Tibial artery (tissue), 4 donors: ENCODE measurements at places on chromosomes 7 and 10.
A peak's percentile ranks its signal among the peaks of the same experiment; 100 is the strongest.

GRCh38 chr7:90401989-90402388 is 1.3 kb upstream of the CLDN12 start:
- H3K36me3 ChIP-seq = peaks cover 8% of the 10 kb centered on the region
- H3K27ac ChIP-seq = no peak overlapping the region
- H3K27me3 ChIP-seq = no peaks in the 10 kb centered on the region
- DNase-seq = no peak
- H3K4me3 ChIP-seq = no peak overlapping the region

GRCh38 chr10:78405231-78405630 is 371.6 kb downstream of the RPS24 start:
- H3K36me3 ChIP-seq = no peaks in the 10 kb centered on the region
- H3K27me3 ChIP-seq = no peaks in the 10 kb centered on the region
- no peak overlapping the region for H3K27ac ChIP-seq
- peak; percentile 15 for DNase-seq
- H3K4me1 ChIP-seq = no peaks in the 10 kb centered on the region
- H3K4me3 ChIP-seq = no peak overlapping the region

GRCh38 chr10:88544140-88544870 is 38.8 kb downstream of the RNLS start:
- H3K27me3 ChIP-seq = no peaks in the 10 kb centered on the region
- no peaks in the 10 kb centered on the region for H3K4me1 ChIP-seq
- no peak overlapping the region for H3K4me3 ChIP-seq
- no peaks in the 10 kb centered on the region for H3K36me3 ChIP-seq
- H3K27ac ChIP-seq = no peak overlapping the region

- no peak overlapping the region for H3K4me3 ChIP-seq
- H3K27ac ChIP-seq = no peak overlapping the region
- H3K36me3 ChIP-seq = no peaks in the 10 kb centered on the region
- no peak for DNase-seq
These were observed 6.3 kb upstream of the SEMA3A start for GRCh38 chr7:84200859-84201258.

DNA sequence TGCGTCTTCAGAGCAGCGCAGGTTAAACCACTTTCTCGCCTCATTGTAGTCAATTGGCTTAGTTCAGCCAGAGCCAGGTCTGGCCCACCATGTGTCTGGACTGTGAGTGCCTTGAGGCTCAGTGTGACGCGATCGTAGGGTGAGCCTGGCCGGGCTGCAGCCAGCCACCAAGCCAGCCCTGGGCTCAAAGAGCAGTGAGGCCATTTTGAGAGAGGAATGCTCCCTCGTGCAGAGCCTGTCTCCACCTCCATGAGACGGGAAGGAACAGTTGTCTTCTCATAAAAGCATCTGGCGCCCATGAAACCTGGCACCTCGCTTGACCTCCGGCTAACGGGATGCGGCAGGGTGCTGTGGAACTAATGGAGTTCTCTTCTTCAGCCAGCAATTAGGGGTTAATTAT is 34.5 kb downstream of the LHPP start:
- peaks cover 7% of the 10 kb centered on the region for H3K36me3 ChIP-seq
- no peaks in the 10 kb centered on the region for H3K4me1 ChIP-seq
- H3K27me3 ChIP-seq = no peaks in the 10 kb centered on the region
- H3K27ac ChIP-seq = no peak overlapping the region
- no peak for DNase-seq
- H3K4me3 ChIP-seq = no peak overlapping the region

DNA sequence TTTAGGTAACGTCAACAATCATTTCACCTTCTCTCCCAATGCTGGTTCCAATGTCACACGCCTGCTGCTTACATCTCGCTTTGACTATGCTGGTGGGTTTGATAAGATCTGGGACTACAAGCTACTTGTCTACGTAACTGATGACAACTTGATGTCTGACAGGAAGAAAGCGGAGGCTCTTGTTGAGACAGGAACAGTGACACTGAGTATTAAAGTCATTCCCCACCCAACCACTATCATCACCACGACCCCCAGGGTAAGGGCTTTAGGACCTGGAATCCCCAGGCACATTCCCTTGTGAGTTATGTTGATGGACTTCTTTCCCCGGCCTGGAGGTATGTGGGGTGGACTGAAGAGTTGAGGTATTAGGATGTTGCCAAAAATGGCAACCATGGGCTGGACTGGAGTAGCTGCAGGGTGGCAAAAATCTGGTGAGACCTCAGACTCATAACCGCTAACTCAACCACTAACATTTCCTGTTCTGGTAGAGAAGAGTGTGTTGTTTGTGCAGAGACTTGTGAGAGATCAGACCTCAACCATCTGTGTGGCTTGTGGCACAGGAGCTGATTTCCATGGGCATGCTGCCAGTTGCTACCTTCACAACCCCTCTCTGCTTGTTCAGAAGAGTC is 59.2 kb downstream of the CDHR3 start:
- H3K4me3 ChIP-seq = no peak overlapping the region
- H3K27me3 ChIP-seq = no peaks in the 10 kb centered on the region
- H3K36me3 ChIP-seq = no peaks in the 10 kb centered on the region

- no peak overlapping the region for H3K27ac ChIP-seq
- H3K4me1 ChIP-seq = no peaks in the 10 kb centered on the region
- H3K27me3 ChIP-seq = no peaks in the 10 kb centered on the region
- DNase-seq = no peak
- H3K36me3 ChIP-seq = no peaks in the 10 kb centered on the region
- no peak overlapping the region for H3K4me3 ChIP-seq
These were observed 527.0 kb downstream of the NEBL start for GRCh38 chr10:20369863-20370736.

GRCh38 chr7:152074673-152075072 is 49.2 kb downstream of the GALNT11 start:
- no peak overlapping the region for H3K4me3 ChIP-seq
- peaks cover 9% of the 10 kb centered on the region for H3K4me1 ChIP-seq
- no peaks in the 10 kb centered on the region for H3K36me3 ChIP-seq
- no peak for DNase-seq
- H3K27ac ChIP-seq = no peak overlapping the region
- H3K27me3 ChIP-seq = no peaks in the 10 kb centered on the region

- no peak overlapping the region for H3K4me3 ChIP-seq
- no peaks in the 10 kb centered on the region for H3K27me3 ChIP-seq
These were observed 71.5 kb downstream of the CUBN start for GRCh38 chr10:17058093-17058492.

DNA sequence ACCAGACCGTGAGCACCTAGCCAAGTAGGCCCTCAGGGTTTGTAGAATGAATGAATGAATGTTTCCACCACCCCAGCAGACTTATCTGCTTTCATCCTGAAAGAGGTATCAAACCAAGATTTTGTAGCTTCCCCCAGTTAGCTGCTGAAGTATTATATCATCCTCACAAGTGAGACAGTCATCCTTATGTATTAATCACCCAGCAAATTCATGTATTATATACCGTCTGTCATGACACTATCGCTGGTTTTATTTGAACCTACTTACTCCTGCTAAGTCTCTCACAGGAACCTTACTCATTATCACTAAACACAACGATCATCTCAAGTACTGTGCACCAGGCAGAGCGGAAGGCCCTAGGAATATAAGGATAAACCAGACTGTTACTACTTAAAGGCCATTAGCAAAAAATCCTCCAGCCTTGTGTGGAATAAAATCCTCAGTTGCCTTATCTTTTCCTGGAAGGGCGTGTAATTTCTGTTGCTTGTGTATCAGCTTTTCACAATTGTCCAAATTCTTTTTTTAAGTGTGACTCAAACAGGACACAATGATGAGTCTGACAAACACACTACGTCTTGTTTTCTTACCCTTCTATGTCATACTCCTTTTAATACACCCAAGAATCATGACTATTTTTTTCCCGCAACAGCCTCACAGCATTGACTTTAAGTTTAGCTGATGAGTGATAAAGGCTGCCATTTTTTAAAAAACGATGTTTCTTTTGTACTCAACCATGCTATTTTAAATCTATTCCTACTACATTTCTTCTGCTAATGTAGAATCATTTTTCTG is 176.1 kb upstream of the KLF14 start:
- no peak overlapping the region for H3K4me3 ChIP-seq
- no peak for DNase-seq
- no peaks in the 10 kb centered on the region for H3K27me3 ChIP-seq
- peaks cover 59% of the 10 kb centered on the region for H3K4me1 ChIP-seq

DNA sequence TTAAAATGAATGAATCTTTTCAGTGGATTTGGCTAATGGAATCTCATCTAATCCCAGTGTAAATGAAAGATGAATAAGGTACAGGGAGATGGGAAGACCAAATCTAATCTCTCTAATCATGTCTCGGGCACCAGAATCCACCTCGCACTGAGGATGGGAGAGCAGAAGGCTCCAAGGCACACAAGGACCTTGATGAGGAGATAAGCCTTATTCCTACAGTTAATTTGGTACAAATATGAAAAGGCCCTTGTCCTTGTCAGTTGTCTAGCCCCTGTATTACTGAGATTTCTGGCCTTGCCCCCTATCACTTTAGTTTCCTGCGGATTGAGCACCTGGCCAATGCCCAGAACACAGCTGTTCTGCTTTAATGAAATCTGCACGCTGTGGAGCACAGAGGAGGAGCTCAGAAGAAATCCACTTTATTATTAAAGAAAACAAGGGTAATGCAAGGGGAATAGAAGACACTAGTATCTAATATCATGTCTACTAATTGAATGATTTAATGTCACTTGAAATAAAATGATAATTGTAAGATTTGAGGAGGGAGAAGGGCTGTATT is 321.4 kb upstream of the HGF start:
- no peak for DNase-seq
- no peaks in the 10 kb centered on the region for H3K4me1 ChIP-seq
- no peaks in the 10 kb centered on the region for H3K36me3 ChIP-seq
- no peak overlapping the region for H3K27ac ChIP-seq
- H3K27me3 ChIP-seq = no peaks in the 10 kb centered on the region

- no peak overlapping the region for H3K27ac ChIP-seq
- no peaks in the 10 kb centered on the region for H3K36me3 ChIP-seq
- no peaks in the 10 kb centered on the region for H3K4me1 ChIP-seq
- no peak overlapping the region for H3K4me3 ChIP-seq
- H3K27me3 ChIP-seq = no peaks in the 10 kb centered on the region
These were observed 165.8 kb upstream of the ADCY1 start for GRCh38 chr7:45408409-45408737.

DNA sequence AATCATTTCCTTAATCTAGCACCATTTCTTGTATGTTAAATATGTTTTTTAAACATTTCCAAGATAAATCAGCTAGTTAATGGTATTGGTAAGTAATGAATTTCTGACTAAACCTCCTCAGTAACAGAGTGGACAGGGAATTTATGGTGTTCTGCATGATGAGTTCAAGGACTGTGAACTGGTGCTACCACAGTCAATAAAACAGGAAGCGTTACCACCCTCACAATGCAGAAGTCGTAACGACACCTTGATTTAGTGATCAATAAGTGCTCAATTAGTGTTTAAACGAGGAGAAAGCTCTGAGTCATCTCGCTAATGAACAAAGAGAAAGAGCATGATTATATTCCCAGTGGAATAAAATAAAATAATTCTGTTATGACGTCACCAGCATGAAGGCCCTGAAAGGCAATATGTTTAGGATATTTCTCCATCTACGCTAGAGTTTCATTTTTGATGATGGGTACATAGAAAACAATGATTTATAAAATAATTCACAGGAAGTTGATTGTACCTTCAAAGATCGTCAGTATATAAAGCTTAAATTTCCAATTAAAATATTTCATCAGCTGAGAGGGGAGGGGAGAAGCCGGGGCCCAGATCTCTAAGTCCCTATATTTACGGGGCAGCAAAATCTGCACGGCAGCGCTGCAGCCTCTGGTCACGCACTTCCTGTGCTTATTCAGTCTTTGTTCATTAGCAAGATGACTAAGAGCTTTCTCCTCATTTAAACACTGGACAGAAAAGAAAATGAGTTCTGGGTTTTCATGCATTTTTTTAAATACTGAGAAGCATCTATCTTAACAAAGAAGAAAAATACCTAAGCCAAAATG is 400.5 kb downstream of the PTPRN2 start:
- DNase-seq = no peak
- no peak overlapping the region for H3K4me3 ChIP-seq
- no peak overlapping the region for H3K27ac ChIP-seq
- no peaks in the 10 kb centered on the region for H3K36me3 ChIP-seq
- no peaks in the 10 kb centered on the region for H3K27me3 ChIP-seq

GRCh38 chr7:81655271-81655670 is 114.6 kb downstream of the HGF start:
- H3K4me3 ChIP-seq = no peak overlapping the region
- no peaks in the 10 kb centered on the region for H3K36me3 ChIP-seq
- H3K4me1 ChIP-seq = no peaks in the 10 kb centered on the region
- no peak for DNase-seq
- H3K27me3 ChIP-seq = no peaks in the 10 kb centered on the region

DNA sequence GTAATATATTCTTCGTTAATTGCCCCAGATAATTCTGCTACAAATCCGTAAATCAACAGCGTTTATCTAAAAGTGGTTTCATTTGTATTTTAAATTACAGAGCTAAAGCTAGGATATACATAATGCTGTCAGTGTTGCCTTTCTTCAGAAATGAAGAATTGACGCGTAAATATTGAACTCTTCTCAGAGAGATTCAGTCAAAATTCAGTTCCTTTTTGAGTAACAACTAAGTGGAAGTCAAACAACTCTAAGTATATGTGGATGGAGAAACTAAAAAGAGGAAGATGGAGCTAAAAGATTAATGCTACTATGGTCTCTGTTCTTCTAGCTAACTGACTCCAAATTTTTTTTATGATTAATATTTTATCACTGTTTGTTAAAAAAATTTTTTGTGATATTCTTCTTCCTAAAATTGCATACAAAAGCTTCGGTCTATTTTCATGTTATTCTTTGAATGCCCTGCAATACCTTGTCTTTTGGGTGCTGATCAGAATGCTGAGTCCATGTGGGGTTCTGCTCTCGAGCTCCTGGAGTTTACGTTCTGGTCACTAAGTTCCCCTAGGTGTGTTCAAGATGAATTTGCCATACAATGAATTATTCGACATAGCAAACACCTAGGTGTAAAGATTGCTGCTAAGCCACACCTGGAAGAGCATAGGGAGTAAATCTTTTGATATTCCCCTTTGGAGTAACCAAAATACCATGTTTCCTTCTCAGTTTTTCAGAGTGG is 20.7 kb downstream of the MDFIC start:
- H3K27ac ChIP-seq = no peak overlapping the region
- peaks cover 15% of the 10 kb centered on the region for H3K4me1 ChIP-seq
- no peak overlapping the region for H3K4me3 ChIP-seq

DNA sequence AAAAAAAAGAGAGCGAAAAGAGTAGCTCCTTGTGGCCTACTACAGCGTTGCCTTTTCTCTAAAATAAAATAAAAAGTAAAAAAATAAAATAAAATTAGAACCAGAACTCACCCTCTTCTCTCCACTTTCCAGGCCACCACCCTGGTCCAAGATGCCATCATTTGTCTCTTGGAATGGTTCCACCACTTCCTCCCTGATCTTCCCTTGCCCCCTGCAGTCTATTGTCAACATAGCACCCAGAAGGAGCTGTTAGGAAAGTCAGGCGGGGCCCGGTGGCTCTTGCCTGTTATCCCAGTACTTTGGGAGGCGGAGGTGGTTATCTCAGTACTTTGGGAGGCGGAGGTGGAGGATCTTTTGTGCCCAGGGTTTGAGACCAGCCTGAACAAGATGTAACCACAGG is 7.6 kb upstream of the GRID2IP start:
- H3K27ac ChIP-seq = no peak overlapping the region
- H3K36me3 ChIP-seq = no peaks in the 10 kb centered on the region
- no peaks in the 10 kb centered on the region for H3K27me3 ChIP-seq
- no peaks in the 10 kb centered on the region for H3K4me1 ChIP-seq
- no peak overlapping the region for H3K4me3 ChIP-seq
- DNase-seq = no peak

- H3K4me3 ChIP-seq = no peak overlapping the region
- H3K27me3 ChIP-seq = no peaks in the 10 kb centered on the region
- no peak overlapping the region for H3K27ac ChIP-seq
- H3K36me3 ChIP-seq = no peaks in the 10 kb centered on the region
These were observed 54.8 kb downstream of the MDFIC start for GRCh38 chr7:114976666-114977065.

GRCh38 chr7:116560021-116560970 is 35.5 kb downstream of the CAV1 start:
- DNase-seq = no peak
- peaks cover 32% of the 10 kb centered on the region for H3K4me1 ChIP-seq
- H3K36me3 ChIP-seq = peaks cover 13% of the 10 kb centered on the region
- H3K4me3 ChIP-seq = no peak overlapping the region
